ENCODE measurements at places on chromosomes 3 and 15. TPM values are rescaled to one million over a fixed set of nuclear protein-coding genes. Genes with fewer than 3 reads are reported as not detected.

FILIP1L gene
- polyA plus RNA-seq, result 40.5 TPM

GBE1 gene
- polyA plus RNA-seq, result 17.6 TPM

CSNK1G1 gene
- polyA plus RNA-seq, result 7.7 TPM

FGF7 gene
- polyA plus RNA-seq, result 11.2 TPM

EFCC1 gene
- polyA plus RNA-seq, result 0.11 TPM

SCAANT1 gene
- not detected for polyA plus RNA-seq

CMTM8 gene
- 34.1 TPM for polyA plus RNA-seq

ZXDC gene
- 22.9 TPM for polyA plus RNA-seq

NRROS gene
- not detected for polyA plus RNA-seq

ZCWPW2 gene
- polyA plus RNA-seq, result 1.8 TPM

DNA sequence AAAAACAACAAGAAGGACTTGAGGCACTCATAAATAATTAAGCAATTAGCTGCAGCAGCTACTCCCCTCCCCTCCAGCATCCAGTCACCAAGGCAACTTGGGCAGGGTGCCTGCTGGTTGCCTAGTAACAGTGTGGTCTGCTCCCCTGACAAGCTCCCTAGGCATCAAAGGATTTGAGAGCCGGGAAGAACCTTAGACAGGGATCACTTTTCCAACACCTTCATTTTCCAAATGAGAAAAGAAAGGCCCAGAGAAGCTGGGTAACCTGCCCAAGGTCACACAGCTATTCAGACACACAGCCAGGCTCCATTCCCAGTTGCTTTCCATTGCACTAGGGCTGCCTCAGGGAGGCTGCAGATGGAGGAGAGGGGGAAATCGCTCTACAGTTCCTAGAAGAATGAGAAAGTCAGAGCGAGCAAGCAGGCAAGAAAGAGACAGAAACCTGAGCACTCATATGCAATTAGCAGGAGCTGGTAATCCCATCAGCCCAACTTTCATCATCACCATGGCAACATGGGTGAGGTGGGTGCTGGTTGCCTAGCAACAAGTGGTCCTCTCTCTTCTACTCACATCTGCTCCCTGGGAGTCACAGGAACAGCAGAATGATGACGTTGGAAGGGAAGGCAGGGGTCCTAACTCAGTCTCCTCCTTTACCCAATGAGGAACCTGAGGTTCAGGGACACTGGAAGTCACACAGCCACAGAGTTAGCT, 3.6 kb upstream of the EIF4E3 start:
- no peak overlapping the region for H3K27ac ChIP-seq
- H3K4me1 ChIP-seq, result peaks cover 5% of the 10 kb centered on the region
- DNase-seq, result no peak
- H3K4me3 ChIP-seq, result no peak overlapping the region

- H3K27ac ChIP-seq, result no peak overlapping the region
- peaks cover 14% of the 10 kb centered on the region for H3K4me1 ChIP-seq
- H3K27me3 ChIP-seq, result no peaks in the 10 kb centered on the region
- H3K36me3 ChIP-seq, result no peaks in the 10 kb centered on the region
- DNase-seq, result no peak
Observed at GRCh38 chr3:194103505-194103904, 32.4 kb upstream of the HES1 start.

DNA sequence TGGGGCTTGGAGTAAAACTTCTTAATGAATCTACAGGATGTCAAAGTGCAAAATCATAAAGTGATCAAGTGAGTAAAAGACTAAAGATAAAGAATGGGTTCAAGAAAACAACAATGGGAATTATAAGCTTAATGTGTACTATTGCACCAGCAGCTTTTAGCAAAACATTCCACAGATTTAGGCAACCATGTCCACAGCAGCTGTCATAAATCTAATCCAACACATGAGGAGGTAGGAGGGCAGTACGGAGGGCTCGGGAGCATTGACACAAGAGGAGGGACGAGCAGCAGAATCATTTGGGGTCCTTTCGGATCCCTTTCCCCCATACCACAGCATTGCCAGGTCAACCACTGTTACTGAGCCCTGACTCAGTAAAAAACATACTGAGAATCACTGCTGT, 464.3 kb upstream of the WNT5A start:
- H3K27me3 ChIP-seq, result no peaks in the 10 kb centered on the region
- no peak for DNase-seq
- H3K36me3 ChIP-seq, result no peaks in the 10 kb centered on the region

GRCh38 chr3:14306142-14306541, 96.3 kb upstream of the SLC6A6 start:
- no peak for DNase-seq
- peaks cover 6% of the 10 kb centered on the region for H3K4me1 ChIP-seq
- no peak overlapping the region for H3K27ac ChIP-seq
- H3K36me3 ChIP-seq, result no peaks in the 10 kb centered on the region

- no peak overlapping the region for H3K4me3 ChIP-seq
- no peaks in the 10 kb centered on the region for H3K27me3 ChIP-seq
- no peaks in the 10 kb centered on the region for H3K36me3 ChIP-seq
- H3K27ac ChIP-seq, result no peak overlapping the region
- DNase-seq, result no peak
Observed at GRCh38 chr3:193132964-193133363, 108.1 kb upstream of the PLAAT1 start.

- peaks cover 28% of the 10 kb centered on the region for H3K4me1 ChIP-seq
- peak overlapping the region; percentile 87 for H3K27ac ChIP-seq
- H3K27me3 ChIP-seq, result no peaks in the 10 kb centered on the region
- DNase-seq, result no peak
- H3K4me3 ChIP-seq, result no peak overlapping the region
Observed at GRCh38 chr15:100770661-100771584, 108.7 kb upstream of the ALDH1A3 start.

DNA sequence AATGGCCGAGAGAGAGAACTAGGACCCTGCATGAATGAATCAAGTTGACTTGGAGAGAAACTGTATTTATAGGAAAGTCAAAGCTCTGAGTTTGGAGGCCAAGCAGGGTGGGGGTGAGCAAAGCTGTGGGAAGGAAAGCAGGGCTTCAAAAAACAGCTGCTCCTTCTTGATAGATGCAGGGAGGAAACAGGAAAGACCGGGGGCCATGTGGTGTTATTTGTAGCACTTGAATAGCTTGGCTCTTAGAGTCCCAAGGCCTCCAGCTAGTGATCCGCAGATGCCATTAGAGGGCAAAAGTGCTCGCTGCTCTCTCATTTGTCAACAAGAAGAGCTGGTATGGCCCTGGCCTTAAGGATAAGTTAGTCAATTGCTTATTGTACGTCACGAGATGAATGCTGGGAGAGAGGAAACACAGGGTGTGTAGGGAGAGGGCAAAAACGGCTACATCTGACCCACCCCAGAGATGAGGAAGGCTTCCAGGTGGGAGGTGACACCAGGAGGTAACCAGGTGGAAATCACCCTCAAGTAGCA, at the start of gene ALG1L2:
TSS of gene ALG1L2 (plus strand) at position 481 of the 531 bp plus-strand sequence. CDS start 186 bp downstream, outside the sequence.
- H3K4me1 ChIP-seq, result no peaks in the 10 kb centered on the region
- H3K27ac ChIP-seq, result no peak within 1 kb of the TSS
- no peaks in the 10 kb centered on the region for H3K27me3 ChIP-seq
- no peak within 1 kb of the TSS for H3K4me3 ChIP-seq
- no peak for DNase-seq

DNA sequence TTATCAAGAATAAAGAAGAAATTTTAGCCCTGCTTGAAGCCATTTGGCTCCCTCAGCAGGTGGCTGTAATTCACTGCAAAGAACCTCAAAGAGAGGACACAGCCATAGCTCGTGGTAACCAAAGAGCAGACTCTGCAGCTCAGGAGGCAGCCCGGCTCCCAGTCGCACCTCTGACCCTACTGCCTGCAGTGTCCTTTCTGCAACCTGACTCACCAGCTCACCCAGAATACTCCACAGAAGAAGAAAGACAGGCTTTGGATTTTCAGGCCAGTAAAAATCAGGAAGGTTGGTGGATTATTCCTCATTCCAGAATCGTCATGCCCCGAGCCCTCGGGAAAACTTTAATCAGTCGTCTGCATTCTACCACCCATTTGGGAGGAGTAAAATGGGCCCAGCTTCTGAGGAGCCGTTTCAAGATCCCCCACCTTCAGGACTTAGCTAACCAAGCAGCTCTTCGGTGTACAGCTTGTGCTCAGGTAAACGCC, 38.6 kb downstream of the ZBTB11 start:
- DNase-seq, result peak; percentile 31
- no peak overlapping the region for H3K4me3 ChIP-seq

DNA sequence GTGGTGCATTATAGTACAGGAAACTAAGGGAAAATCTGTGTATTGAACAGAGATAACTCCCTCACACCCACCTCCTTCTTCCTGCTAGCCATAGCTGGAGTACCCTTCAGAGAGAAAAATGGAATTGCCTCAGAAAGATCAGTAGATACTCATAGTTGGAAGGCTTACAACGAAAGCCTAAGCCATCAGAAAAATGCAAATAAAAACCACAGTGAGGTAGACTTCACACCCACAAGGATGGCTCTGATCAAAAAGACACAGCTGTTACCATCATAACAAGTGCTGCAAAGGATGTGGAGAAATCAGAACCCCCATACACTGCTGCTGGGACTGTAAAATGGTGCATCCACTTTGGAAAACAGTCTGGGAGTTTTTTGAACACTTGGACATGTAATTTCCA, 7.4 kb upstream of the DLG1 start:
- H3K27ac ChIP-seq, result no peak overlapping the region
- H3K36me3 ChIP-seq, result no peaks in the 10 kb centered on the region
- H3K4me1 ChIP-seq, result peaks cover 6% of the 10 kb centered on the region
- no peaks in the 10 kb centered on the region for H3K27me3 ChIP-seq
- no peak overlapping the region for H3K4me3 ChIP-seq

GRCh38 chr3:127037971-127038446, 55.1 kb downstream of the PLXNA1 start:
- no peaks in the 10 kb centered on the region for H3K27me3 ChIP-seq
- H3K27ac ChIP-seq, result no peak overlapping the region
- DNase-seq, result no peak
- no peaks in the 10 kb centered on the region for H3K36me3 ChIP-seq
- H3K4me1 ChIP-seq, result no peaks in the 10 kb centered on the region
- no peak overlapping the region for H3K4me3 ChIP-seq

All from hepatocyte (in vitro differentiated cells).